Activated T-cell treated with anti-CD3 and anti-CD28 coated beads for 24 hours (primary cell): ENCODE measurements at places on chromosomes 12 and 14.

- DNase-seq = no peak
These were observed 126.9 kb upstream of the FGD4 start for GRCh38 chr12:32272465-32272864.

GRCh38 chr12:114064497-114064896 is 98.4 kb upstream of the RBM19 start:
- no peak for DNase-seq

DNA sequence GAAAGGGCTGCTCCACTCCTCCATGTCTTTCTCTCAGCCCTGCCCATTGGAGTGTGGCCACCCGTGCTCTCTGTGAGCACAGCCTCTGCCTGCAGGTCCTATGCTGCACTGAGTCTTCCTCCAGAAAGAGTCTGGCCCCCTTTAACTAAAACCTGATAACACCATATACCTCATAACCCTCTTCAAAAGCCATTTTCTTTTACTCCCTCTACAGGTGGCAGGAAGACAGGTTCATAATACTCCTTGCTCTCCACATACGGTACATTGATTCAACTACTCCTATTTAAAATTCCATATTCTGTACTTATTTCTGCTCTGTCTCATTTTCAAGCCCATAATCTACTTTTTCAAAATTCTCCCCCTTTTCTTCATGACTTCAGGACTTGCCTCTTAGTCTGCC is 144.0 kb downstream of the HELB start:
- DNase-seq = no peak

DNA sequence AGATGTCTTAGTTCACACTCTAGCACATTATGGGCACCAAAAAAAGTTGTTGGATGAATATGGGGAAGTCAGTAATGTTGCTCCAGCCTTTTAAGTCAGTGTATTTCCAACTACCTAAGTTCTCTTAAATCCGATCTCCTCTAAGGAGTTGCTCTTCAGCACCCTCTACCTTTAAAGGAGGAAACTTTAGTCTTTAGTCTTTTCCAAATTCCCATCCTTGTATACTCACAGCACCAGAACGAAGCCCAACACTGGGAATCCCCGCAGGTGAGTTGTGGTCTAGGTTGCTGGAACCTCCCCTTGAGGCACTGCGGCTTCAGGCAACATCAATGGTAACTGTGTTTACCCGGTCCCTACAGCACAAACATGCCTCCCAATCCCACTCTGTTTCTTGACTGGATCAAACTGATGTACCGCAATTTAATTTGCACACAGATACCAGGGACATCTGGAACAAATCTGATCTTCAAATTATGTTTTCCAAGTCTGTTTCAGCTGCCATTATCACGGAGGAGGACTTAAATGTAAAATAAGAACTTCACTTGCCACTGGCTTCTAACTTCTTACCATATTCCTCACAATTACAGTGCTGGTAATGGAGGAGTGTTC is 179.0 kb downstream of the FOXN3 start:
- no peak for DNase-seq

DNA sequence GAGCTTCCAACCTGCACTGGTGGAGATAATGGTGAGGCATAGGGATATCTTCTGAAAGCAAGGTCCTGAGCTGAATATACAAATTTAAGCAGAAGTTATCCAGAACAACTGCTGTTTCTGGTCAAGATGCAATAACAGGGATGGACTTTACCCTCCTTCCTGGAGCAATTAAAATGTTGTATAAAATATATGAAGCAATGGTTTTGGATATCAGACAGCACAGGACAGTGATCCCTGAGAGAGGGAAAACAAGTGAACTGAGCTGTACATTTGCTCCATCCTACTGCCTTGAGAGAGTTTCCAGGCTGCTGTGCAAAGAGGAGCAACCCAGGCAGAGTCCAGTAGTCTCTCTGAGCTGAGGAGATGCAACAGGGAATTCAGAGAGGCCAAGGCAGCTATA is 36.0 kb upstream of the CTDSP2 start:
- no peak for DNase-seq

- no peak for DNase-seq
These were observed 19.5 kb upstream of the NUP107 start for GRCh38 chr12:68667291-68667690.

DNA sequence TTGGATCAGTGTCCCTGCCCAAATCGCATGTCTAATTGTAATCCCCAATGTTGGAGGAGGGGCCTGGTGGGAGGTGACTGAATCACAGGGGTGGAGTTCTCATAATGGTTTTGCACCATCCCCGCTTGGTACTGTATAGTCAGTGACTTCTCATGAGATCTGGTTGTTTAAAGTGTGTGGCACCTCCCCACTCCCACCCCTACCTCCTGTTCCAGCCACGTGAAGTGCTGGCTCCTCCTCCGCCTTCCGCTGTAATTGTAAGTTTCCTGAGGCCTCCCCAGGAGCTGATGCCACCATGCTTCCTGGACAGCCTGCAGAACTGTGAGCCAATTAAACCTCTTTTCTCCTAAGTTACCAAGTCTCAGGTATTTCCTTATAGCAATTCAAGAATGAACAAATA is 67.2 kb downstream of the FERMT2 start:
- DNase-seq = no peak

GRCh38 chr14:90924621-90925340 is 108.6 kb upstream of the TTC7B start:
- no peak for DNase-seq

GRCh38 chr12:53391724-53392123 is 11.7 kb downstream of the SP1 start:
- DNase-seq = no peak

DNA sequence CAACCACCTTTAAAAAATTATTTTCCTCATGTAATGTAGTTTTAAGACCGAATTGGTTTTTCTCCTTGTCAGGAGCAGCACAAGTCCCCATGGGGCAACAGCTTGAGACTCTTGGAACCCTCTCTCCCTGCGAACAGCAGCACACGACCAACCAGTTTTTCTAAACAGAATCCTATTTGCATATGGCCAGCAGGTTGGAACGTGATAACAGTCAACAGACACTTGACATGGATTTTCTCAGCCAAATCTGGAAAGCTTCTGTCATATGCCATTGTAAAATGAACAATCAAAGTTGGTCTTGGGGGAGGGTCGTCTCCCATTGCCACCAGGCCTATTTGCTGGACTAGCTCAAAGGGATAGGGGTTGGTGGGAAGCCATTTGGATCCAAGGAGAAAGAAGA is 1915.0 kb upstream of the FLRT2 start:
- no peak for DNase-seq

GRCh38 chr12:108806921-108807320 is 50.5 kb downstream of the SSH1 start:
- DNase-seq = no peak

DNA sequence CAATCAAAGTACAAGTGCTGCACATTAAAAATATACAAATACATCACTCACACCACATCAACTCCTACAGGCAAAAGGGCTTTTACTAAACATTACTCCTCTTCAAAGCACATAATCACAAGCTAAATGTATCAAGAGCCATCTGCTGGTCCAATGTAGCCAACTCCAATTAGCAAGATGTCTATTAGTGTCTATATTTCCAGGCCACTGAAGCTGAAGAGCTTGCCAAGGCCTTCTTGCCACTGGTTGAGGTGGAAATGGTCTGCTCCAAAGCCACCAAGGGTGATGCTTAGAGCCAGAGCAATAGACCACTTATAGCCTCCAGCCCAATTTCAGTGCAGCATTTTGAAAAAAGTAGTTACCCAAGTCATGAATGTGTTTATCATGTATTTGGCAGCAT is 54.4 kb downstream of the RASSF9 start:
- no peak for DNase-seq

GRCh38 chr12:52056801-52057637 is 5.8 kb downstream of the NR4A1 start:
- no peak for DNase-seq

DNA sequence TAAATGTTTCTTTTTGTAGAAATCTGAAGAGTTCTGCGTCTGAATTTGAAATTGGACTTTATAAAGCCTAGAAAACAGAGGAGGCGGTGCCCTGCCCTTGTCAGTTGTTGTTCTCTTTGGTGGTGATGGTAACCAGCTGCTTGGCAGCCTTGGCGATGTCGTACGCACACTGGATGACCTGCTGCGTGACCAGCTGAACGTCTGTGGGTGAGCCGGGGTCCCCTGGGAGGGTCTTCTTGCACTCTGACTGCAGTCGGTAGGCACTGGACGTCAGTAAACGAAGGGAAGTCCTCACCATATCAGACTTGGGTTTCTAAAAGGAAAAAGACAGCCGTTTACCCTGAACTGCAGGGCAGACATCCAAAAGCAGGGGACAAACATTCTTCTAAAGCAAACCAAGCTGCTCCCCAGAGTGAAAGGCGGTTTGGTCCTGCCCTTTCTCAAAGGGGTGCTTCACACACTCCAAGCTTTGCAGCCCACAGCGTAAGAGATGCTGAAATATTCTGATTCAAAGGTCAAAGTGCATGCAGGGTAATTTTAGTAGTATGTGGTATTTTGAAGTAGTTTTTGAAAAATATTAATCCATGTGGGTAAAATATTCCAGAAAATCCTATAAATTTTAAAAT is 32.9 kb downstream of the TCHP start:
- DNase-seq = no peak

GRCh38 chr12:21823581-21823980 is 49.1 kb upstream of the KCNJ8 start:
- DNase-seq = no peak
